ENCODE measurements at places on chromosomes 7 and 10.

- DNase-seq, result peak; percentile 63
Observed at GRCh38 chr7:1236132-1236661, 3.5 kb downstream of the UNCX start.

DNA sequence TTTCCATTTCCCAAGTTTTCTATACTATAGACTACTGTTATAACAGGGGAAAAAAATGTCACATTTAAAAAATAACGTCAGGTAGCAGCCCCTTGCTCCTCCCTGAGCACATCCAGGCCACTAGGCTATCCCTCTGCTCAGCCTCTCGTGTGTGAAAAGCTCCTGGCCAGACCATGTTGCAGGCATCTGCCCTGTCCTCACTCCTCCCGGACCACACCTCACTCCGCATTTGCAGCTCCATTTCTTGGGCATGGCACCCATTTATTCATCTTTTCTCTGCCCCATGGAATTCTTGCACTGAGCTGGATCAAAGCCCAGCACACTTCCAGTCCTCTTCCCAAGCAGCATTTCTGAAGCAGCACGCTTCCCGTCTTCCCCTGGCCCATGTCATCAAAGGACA lies 1.4 kb upstream of the GDF2 start:
- no peak for DNase-seq

DNA sequence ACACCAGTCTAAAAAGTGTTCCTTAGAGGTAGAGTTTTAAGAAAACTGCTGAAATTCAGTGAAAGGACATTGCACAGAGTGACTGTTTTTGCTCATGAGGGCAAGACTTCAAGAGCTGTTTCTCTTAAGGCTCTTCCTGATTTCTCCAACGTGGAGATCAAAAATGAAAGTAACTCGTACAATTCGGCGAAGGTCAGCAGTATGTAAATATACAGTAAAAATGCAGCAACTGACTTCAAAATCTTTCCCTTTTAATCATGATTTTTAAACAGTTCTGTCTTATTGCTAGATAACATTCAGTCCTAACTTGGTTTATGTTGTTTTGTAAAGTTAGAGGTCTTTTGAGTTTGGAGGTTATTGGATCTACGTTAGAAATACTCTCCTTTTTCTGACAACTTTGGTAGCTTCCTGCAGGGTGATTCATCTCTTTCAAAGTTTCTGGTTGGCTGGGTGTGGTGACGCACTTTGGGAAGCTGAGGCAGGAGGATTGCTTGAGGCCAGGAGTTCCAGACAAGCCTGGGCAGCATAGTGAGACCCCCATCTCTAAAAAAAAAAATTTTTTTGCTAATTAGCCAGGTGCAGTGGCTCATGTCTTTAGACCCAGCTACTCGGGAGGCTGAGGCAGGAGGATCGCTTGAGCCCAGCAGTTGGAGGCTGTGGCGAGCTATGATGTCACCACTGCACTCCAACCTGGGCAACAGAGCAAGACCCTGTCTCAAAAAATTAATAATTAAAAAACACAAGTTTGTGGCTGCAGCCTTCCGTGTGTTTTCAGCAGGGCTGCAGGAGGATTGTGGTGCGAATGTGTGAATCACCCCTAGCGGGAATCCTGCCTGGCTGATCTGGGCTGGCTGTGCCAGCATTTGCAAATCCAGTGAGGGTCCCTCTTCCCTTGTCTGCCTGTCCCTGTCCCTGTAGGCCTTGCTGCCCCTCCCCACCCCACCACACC lies 29.2 kb upstream of the AP5Z1 start:
- peak; percentile 25 for DNase-seq

DNA sequence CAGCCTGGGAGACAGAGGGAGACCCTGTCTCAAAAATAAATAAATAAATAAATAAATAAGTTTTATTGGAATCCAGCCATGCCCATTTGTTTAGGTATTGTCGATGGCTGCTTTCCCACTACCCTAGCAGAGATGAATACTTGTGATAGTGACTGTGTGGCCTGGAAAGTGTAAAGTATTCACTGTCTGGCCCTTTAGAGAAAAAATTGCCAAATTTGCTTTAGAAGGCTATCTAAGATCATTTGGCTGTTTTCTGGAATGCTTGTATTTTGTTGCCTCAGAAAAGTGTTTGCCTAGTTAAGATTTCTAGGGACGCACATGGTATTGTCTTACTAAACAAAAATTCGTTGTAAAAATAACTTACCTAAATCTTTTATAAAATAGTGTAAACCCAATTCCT lies 35.4 kb downstream of the CHN2 start:
- DNase-seq, result no peak

- DNase-seq, result peak; percentile 66
Observed at GRCh38 chr7:7641129-7641663, 644 bp downstream of the UMAD1 start.

DNA sequence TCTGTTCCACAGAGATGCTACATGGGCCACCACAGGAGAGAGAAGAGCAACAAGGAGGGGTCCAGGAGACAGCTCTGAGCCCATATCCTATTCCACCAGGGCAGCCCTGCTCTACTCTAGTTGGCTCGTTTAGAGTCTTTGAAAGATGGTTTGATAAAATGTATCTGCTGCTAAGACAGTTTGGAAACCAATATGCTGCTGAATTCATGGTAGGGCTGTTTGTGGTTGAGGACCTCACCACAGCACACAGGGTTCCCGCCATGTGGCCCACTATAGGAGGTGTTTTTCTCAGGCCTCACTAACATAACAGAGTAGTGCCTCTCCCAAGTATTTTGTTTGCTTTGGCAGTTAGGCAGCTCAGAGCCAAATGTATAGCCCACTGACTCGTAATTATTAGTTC lies 35.8 kb upstream of the ZC3HAV1L start:
- no peak for DNase-seq

DNA sequence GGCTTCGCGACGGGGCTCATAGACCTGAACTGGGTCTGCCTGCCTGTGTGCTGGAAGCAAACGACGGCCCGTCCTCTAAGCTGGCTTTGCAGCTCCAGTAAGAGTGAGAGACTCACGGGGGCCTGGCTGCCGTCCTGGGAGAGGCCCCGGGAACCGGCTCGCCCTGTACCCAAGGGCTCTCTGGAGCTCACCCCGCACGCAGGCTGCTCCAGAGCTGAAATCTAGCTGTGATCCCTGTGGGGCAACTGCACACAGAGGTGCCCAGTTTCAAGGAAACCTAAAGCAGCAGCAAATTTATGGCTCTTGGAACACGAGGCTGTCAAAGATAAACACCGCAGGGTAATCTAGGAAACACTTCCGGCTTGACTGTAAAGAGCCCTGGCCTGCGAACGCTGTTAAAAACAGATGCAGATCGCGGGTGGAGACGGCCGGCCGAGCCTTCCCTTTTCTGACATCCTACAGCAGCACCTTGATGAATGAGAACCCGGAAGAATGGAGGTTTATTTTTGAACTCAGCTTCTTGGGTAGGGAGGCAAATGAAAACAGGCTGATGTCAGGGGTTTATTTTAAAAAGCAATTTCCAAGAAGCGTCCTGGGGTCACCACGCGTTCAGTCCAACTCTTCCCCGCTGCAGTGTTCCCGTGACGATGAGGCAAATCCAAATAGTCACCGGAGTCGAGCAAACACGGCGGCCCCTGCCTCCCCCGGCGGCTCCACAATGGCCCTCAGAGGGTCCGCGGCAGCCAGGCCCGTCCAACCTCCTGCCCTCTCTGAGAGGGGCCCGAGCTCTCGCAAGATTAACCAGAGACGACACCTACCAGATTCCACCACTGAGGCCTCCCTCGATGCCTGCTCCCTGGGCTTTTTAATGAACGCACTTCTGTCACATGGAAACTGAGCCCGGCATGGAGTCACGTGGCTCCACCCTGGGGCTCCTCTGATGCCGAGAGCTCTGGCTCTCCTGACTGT lies 29.6 kb downstream of the AMZ1 start:
- no peak for DNase-seq

GRCh38 chr10:103080891-103081581 lies 112.0 kb downstream of the NT5C2 start:
- DNase-seq, result no peak

DNA sequence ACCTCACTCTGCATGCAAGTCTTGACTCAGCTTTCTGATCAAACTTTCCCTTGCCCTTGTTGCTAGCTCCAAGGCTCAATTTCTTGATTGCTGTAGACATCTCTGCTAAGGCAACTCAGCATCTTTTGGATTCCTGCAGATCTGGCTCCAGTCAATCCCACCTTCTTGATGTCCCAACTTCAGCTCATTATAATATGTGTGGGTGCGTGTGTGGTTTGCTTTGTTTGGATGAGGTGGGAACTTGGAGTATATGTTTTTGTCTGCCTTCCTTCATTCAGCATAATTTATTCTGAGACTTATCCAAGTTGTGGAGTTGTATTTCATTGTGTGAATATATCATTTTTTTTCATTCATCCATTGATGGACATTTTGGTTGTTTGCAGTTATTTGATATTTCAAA lies 364.8 kb upstream of the IGFBP3 start:
- no peak for DNase-seq

- peak; percentile 23 for DNase-seq
Observed at GRCh38 chr10:111344804-111345203, 268.0 kb downstream of the ADRA2A start.

DNA sequence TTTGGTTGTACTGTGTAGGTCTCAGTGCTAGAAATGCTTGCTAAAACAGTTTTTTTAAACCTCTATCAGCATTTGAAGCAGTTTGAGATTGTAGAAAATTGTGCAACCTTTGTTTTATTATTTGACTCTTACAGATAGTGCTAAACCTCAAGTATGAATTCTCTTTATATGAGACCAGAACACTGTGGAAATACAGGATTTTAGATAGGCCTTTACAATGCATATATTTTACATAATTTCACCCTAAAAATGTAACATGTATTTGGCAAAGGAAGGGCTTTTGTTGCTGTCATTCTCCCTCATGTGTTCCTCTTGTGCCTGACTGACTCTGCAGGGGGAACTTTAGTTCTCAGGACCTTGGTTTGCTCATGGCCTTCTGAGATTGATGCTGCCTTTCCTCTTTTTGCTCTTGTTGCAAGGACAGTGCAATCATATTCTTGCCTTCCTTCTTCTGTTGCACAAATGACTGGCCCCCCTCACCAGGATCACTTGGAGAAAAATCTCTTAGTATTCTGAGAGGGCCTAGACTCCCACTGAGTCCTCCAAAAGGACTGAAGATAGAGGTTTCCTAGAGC lies 188.7 kb downstream of the PPP1R9A start:
- no peak for DNase-seq

GRCh38 chr10:74593470-74593869 lies 232.9 kb upstream of the KAT6B start:
- DNase-seq, result no peak

GRCh38 chr7:74280985-74281384 lies 8.2 kb upstream of the CLIP2 start:
- no peak for DNase-seq

GRCh38 chr7:131212114-131212513 lies 115.6 kb upstream of the MKLN1 start:
- no peak for DNase-seq

GRCh38 chr10:76497666-76498065 lies 1066.2 kb downstream of the LRMDA start:
- DNase-seq, result no peak

DNA sequence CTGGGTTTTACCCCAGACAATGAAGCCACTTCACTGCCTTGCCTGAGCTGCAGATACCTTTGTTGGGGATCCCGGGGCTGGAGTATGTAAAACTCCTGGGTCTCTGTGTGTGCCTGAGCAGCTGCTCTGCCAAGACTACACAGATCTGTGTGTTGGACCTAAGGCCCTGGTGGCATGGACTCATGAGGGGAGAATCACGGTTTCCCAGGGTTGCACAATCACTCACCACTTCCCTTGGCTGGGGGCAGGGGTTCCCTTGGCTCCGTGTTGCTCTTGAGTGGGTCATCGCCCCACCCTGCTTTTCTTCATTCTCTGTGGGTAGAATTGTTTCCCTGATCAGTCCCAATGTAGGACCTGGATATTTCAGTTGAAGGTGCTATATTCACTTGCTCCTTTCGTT lies 13.9 kb upstream of the TBATA start:
- no peak for DNase-seq

GRCh38 chr10:97025613-97026242 lies 160.0 kb downstream of the SLIT1 start:
- peak; percentile 23 for DNase-seq

GRCh38 chr7:134777908-134778580 lies 1.4 kb upstream of the CALD1 start:
- DNase-seq, result no peak

DNA sequence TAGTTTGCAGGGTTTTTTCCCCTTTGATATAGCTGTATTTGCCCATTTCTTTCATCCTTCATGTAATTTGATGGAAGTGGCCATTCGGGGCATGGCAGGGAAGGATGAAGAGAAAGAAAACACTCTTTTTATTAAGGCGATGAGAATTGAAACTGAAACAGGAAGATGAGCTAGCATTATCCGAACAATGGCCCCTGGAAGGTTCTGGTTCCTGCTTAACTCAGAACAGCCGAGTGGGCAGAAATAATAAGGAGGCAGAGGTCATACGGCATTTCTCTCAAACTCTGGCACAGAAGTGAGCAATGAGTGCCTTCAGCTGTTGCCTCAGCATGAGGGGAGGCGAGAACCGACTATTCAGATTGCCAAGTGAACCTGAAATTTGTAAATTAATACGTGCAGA lies 113.2 kb upstream of the MYO3A start:
- no peak for DNase-seq

DNA sequence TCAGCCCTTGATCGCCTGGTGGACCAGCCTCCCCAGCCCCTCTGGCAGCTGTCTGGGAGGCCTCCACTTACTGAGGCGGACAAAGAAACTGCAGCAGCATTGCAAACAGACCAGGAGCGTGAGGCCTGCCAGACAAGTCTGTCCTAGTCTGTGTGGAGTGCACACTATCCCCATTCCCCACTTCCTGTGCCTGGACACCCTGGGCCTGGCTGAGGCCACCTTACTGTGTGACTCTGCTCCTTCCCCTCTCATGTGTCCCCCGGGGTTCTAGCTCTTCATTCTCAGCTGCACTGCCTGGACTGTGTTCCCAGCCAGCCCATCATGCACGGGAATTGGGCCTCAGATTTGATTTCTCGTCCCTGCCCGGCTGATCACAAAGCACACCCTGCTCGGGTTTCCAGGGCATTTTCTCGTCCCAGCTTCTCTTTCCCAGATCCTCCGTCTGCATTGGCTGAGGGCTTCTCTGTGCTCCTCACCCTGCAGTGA lies 16.7 kb upstream of the C10orf90 start:
- no peak for DNase-seq

DNA sequence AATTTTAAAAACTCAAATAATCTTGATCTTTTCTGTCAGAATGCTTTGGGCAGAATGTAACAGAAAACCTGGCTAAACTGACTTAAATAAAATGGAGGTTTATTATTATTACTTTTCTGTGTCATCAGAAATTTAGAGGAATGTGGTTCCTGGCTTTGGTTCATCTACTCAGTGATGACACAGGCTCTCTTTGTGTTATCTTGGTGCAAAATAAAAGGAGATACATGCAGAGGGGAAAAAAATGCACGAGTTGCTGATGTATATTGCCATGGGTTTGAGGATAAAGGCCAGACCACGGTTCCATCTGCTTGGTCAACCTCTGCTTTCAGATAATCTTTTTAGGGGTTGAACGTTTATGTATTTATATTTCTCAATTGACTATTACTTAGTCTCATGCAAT lies 181.4 kb downstream of the SUGCT start:
- DNase-seq, result no peak

- no peak for DNase-seq
Observed at GRCh38 chr10:43202224-43202656, 64.0 kb downstream of the CSGALNACT2 start.

- no peak for DNase-seq
Observed at GRCh38 chr10:10418387-10418786, 599.3 kb upstream of the CELF2 start.

Measured in SW480 (cell line).